ENCODE measurements at places on chromosomes 1 and 21. TPM values are rescaled to one million over a fixed set of nuclear protein-coding genes. Genes with fewer than 3 reads are reported as not detected.

Gene ADARB1
- total RNA-seq: 30.4 TPM

Gene FMN2
- not detected for total RNA-seq

Gene HSPA6
- not detected for total RNA-seq

Gene KIAA0040
- 16.5 TPM for total RNA-seq

Gene CNN3
- total RNA-seq: 330 TPM

Gene MX2
- 16.9 TPM for total RNA-seq

Gene OLIG2
- total RNA-seq: not detected

Gene SDHC
- total RNA-seq: 40.2 TPM

Gene SLC5A9
- not detected for total RNA-seq

Gene CCDC17
- 0.10 TPM for total RNA-seq
